H54 (cell line): ENCODE measurements at places on chromosomes 1 and 21.

DNA sequence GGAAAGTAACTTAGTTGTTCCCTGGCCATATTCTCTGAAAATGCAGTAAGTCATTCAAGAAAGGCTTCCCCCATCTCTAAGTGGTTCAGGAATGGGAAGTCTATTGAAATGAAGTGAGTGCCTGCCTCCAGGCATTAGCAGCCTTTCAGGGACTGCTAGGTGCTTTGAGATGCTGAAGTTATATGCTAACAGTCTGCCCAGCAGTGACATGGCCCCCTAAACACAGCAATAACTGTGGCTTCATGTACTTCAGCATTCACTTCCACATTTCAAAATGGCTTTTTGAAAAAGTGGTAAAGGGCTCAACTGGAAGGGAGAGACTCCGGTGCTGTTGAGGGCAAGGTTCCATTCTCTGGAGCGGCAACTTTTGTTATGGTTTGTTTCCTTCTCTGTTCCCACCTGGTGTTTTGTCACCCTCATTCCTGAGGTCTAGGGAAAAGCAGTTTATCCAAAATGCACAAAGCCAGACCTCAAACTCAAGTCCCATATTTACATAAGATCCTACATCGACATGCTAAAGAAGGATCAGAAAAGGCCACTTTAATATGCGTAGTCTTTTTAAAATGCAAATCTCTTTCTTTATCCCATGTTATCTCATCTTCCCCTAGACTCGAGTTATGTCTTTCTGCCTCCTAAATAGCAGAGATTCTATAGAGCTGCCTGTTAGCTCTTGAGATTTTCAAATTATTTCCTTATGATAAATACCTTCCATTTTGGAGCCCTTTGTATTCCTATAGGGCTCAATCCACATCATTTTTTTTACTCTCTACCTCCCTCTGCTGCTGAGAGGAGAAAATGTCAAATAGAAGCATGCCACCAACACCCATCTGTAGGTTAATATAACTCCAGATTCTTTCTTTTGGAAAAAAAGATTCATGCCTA lies 34.2 kb upstream of the LRRC8C start:
- peak; percentile 16 for DNase-seq

- no peak for DNase-seq
Measured at GRCh38 chr1:24003331-24003972, 23.3 kb upstream of the SRSF10 start.

- no peak for DNase-seq
Measured at GRCh38 chr1:243723458-243724043, 126.5 kb downstream of the AKT3 start.

GRCh38 chr1:19670787-19671186 lies 6.1 kb downstream of the HTR6 start:
- DNase-seq: no peak

DNA sequence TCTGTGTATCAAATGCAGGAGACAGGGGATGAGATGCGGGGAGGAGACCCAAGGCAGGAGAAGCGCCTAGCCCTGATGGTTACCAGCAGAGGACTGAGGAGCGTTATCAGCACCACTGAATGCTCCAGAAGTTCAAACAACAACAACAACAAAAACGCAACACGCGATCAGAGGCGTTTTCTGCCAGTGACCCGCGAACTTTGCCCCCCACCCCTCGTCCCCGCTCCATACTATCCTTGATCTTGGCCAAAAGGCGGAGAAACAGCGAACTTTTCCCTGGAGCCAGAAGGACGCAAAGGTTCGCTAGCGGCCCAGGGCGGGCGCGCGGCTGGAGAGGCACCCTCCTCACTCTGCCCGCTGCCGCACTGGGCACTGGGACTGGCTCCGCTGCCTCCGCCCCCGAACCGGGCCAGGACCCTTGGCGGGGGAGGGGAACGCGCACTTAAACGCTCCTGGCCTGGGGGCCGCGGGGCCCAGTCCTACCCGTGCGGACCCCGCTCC lies 699 bp downstream of the ECHDC2 start:
- no peak for DNase-seq
